ENCODE measurements at places on chromosomes 2 and 18. TPM values are rescaled to one million over a fixed set of nuclear protein-coding genes. Genes with fewer than 3 reads are reported as not detected.

DNA sequence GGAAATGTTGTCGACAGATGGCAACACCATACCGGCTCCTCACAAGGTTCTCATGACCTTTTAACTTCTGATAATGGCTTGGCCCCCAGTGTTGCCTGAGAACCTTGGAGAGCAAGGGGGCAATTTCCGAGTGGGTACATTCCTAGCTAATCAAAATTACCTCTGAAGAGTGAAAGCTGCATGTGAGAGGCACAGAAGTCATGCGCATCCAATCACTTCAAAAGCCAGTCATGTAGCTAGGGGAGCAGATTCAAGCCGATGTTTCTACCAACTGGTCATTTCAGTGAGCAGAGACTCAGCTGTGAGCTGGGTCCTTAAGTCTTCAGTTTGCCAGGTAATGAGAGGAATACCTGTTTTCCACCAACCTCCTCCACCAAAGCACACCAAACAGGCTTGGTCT is 111.4 kb downstream of the LIPG start:
- H3K36me3 ChIP-seq = no peaks in the 10 kb centered on the region
- H3K4me1 ChIP-seq = peaks cover 4% of the 10 kb centered on the region
- no peak overlapping the region for H3K4me3 ChIP-seq
- DNase-seq = no peak
- H3K27me3 ChIP-seq = no peaks in the 10 kb centered on the region

DNA sequence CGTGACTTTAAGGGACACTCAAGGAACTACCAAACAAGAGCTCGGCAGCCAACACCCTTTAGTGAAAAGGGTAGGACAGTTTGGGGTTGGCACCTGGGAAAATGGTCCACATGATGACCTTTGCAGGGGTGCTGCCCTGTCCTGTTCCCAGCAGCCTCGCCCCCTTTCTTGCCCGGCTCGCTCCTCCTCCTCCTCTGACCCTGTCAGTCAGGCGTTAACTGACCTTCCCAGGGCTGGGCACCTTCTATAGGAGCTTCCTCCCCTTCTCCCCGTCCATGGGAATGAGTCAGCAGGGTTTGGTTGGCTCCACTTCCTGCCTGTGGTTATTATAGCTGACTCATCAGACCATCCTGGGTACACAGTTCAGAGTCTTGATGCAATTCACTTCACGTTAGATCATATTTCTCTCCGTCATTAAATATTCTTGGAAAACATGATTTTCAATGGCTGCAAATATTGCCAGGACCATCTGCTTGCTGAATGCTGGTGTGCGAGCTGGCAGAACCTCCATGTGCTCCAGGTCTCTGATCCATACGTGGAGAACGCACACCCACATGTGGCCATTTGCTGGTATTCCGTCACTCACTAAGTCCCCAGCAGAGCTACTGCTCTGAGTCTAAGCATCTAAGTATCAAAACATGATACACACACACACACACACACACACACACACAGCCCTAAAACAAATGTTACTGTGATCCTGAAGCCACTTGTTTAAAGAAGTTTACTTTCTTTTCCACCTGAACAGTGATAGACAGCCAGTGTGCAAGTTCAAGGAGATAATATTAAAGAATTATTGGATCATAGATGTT is 185.0 kb downstream of the ANAPC1 start:
- DNase-seq = no peak
- H3K27me3 ChIP-seq = 0 out of 2 replicates have a peak, but pooled peaks cover 4% of the 10 kb centered on the region
- H3K4me1 ChIP-seq = peaks cover 3% of the 10 kb centered on the region
- no peak overlapping the region for H3K27ac ChIP-seq
- no peak overlapping the region for H3K4me3 ChIP-seq

GRCh38 chr2:199197448-199197847 is 260.3 kb downstream of the SATB2 start:
- H3K27ac ChIP-seq = no peak overlapping the region
- no peak for DNase-seq
- H3K4me1 ChIP-seq = no peaks in the 10 kb centered on the region
- no peak overlapping the region for H3K4me3 ChIP-seq
- H3K36me3 ChIP-seq = no peaks in the 10 kb centered on the region

DNA sequence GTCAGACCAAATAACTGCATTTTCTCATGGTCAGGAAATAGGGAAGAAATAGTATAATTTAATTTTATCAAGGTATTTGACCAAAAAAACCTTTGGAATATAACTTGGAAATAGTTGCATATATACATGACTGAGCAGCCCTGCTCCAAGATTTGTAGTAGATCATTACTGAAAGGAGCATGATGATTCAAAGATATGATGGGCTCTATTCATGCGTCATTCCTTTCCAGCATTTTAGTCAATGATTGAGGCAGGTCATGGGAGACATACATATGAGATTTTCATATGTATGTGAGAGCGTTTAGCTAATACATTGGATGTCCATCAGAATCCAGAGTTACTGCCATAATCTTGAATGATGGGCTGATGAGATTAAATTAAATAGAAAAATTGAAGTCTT is 74.5 kb downstream of the CAB39 start:
- DNase-seq = no peak
- no peak overlapping the region for H3K4me3 ChIP-seq
- H3K27me3 ChIP-seq = no peaks in the 10 kb centered on the region
- no peak overlapping the region for H3K27ac ChIP-seq

GRCh38 chr2:236184701-236185100 is 16.5 kb upstream of the GBX2 start:
- peaks cover 1% of the 10 kb centered on the region for H3K27me3 ChIP-seq
- DNase-seq = no peak
- no peaks in the 10 kb centered on the region for H3K36me3 ChIP-seq

DNA sequence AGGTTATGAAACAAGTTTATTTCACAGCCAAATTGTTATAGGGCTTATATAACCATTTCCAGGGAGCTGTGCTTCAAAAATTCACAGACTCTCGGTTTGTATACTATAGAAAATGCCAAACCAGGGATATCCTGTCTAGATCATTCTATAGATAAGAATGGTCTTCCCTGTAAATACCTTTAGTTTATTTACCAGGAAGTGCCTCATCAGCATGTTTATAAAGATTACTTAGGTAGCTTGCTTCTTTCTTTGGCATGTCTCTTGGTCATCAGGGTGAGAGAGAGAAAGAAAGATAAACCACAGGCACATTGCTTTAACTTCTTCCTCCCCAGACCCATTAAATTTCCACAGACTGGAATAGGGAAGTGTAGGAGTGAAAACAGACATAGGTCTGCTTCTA is 439.4 kb downstream of the SPAG16 start:
- no peak for DNase-seq
- H3K27ac ChIP-seq = no peak overlapping the region
- peaks cover 7% of the 10 kb centered on the region for H3K4me1 ChIP-seq
- no peaks in the 10 kb centered on the region for H3K36me3 ChIP-seq
- H3K27me3 ChIP-seq = no peaks in the 10 kb centered on the region
- no peak overlapping the region for H3K4me3 ChIP-seq

DNA sequence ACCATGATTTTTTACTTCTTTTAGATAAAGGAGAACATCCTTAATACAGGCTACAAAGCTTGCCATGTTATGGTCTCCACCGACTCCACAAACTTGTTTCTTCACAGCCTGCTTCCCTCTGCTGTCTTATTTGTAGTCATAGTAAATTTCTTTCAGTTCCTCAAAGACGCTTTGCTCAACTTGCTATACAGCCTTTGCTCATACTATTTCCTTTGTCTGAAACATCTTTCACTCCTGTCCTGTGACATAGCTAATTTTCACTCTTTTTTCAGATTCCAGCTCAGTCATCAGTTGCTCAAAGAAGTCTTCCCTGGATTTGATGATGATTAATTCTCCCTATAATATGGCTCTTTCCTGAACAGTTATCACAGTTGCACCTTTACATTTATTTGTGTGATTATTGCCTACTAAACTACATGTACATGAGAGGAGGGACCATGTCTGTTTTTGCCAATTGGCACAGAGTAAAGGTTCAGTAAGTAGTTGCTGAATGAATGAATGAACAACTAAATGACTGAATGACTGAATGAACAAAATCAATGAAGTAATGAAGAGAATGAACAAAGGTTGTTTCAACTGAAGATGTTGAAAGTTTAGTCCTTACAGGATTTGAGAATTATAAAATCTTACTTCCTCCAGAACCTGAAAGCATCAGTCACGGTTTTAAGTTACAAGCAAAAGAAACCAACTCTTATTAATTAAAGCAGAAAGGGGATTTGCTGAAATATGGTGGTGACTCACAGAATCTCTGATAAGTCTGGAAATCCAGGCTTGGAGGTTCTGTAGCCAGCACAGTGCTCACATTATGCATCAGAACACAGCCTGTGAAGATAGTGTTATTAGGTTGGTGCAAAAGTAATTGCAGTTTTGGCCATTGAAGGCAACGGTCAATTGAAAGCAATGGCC is 186.4 kb upstream of the FAM98A start:
- no peaks in the 10 kb centered on the region for H3K27me3 ChIP-seq
- no peaks in the 10 kb centered on the region for H3K36me3 ChIP-seq
- H3K4me3 ChIP-seq = no peak overlapping the region
- H3K4me1 ChIP-seq = no peaks in the 10 kb centered on the region
- H3K27ac ChIP-seq = no peak overlapping the region

- peaks cover 14% of the 10 kb centered on the region for H3K4me1 ChIP-seq
- peak overlapping the region; percentile 86 for H3K4me3 ChIP-seq
These were observed 529 bp downstream of the SEMA4C start for GRCh38 chr2:96869281-96869821.

DNA sequence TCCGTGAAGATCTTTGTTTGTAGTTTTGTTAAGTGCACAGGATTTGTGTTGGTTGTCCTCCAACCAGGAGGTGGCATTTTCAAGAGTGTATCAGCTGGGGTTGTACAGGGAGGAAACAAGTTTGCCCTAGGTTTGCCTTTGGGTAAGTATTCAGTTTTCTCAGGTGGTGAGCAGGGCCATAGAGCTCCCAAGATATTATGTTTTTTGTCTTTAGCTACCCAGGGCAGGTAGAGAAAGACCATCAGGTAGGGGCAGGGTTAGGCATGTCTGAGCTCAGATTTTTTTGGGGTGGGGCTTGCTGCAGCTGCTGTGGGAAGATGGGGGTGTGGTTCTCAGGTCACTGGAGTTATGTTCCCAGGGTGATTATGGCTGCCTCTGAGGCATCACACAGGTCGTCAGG is 191.6 kb downstream of the DCDC2C start:
- no peaks in the 10 kb centered on the region for H3K4me1 ChIP-seq
- H3K4me3 ChIP-seq = no peak overlapping the region
- H3K36me3 ChIP-seq = no peaks in the 10 kb centered on the region
- no peak overlapping the region for H3K27ac ChIP-seq
- no peak for DNase-seq
- no peaks in the 10 kb centered on the region for H3K27me3 ChIP-seq

DNA sequence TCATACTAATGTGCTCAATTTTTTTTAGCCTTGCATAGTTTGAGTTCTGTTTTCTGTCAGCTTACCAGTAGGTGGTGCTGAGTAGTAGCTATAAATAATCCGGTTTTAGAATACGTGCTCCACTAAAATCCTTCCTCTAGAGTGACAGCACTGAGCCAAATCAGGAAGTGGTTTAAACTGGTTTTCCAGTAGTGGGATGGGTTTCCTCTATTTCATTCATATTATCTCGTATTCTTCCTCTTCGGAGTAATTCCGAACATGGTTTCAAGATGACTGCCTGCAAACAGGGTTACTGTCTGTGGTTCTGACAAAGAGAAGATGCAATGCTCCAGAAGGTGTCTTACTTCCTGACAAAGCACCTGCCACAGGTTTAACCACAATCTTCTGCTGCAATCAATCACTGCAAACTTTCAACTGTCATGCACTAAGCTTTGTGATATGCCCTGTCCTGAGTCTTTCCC is 496.9 kb upstream of the VRK2 start:
- DNase-seq = no peak
- H3K27me3 ChIP-seq = no peaks in the 10 kb centered on the region
- no peak overlapping the region for H3K4me3 ChIP-seq
- H3K4me1 ChIP-seq = no peaks in the 10 kb centered on the region
- no peaks in the 10 kb centered on the region for H3K36me3 ChIP-seq

DNA sequence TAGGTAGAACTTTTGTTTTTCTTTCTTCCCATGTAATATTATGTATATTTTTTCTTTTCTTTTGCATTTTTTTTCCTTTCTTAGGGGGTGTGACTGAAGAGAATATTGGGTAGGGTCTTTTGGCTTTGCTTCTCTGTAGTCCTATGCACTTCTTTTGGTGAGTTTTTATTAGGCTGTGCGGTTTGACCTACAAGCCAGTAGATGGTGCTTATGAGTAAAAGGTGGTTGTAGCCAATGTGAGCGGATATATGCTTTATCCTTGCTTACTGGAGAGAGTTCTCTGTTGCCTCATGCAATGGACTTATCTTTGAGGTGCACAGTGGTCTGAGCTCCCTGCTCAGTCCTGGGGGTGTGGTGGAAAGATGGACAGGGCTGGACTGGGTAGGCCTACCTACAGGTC is 52.7 kb downstream of the DSEL start:
- H3K27ac ChIP-seq = no peak overlapping the region
- no peaks in the 10 kb centered on the region for H3K4me1 ChIP-seq
- H3K4me3 ChIP-seq = no peak overlapping the region
- no peaks in the 10 kb centered on the region for H3K27me3 ChIP-seq
- H3K36me3 ChIP-seq = no peaks in the 10 kb centered on the region
- DNase-seq = peak; percentile 43

DNA sequence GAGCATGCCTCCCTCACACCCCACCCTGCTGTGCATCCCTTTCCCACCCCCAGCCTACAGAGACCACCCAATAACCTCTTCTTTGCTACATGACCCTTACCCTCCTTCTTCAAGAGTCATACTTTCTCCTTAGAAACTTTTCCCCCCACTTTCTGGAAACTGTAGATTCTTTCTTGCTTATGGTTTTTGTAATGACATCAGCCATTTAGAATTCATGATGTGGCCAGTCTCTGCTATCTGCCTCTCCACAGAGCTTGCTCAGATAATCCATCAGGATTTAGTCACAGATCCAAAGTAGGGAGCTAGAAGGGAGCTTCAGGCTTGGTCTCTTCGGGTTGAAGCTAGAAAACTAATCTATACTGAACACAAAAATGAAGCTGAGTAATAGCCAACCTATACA is 36.5 kb downstream of the GALM start:
- H3K4me1 ChIP-seq = no peaks in the 10 kb centered on the region
- no peak overlapping the region for H3K4me3 ChIP-seq
- H3K27me3 ChIP-seq = no peaks in the 10 kb centered on the region
- H3K36me3 ChIP-seq = no peaks in the 10 kb centered on the region

DNA sequence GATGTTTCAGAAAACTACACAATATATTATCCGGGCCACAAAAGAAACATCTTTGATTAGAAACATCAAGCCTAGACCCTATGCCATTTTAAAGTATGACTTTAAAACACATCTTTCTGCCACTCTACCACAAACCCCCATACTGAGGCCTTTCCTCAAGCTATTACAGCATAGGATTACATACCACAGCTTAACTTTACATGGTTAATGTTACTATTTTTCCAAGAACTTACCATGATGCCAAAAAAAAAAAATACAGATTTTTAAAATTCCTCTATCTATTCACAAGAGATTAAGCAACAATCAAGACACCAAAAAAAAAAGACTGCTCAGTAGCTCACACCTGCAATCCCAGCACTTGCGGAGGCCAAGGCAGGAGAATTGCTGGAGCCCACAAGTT is 9.0 kb downstream of the NCKAP1 start:
- H3K27ac ChIP-seq = no peak overlapping the region
- peaks cover 2% of the 10 kb centered on the region for H3K4me1 ChIP-seq
- no peak for DNase-seq
- H3K4me3 ChIP-seq = no peak overlapping the region

Gene FHL2
- total RNA-seq = 33.2 TPM

Gene POTEJ
- total RNA-seq = not detected

Gene STK39
- 23.8 TPM for total RNA-seq

Gene ERFE
- 2.5 TPM for total RNA-seq

Gene FLACC1
- 0.80 TPM for total RNA-seq
